ENCODE measurements at places on chromosomes 5 and 9. TPM values are rescaled to one million over a fixed set of nuclear protein-coding genes. Genes with fewer than 3 reads are reported as not detected.

The ARID3C gene
- not detected for total RNA-seq

The ISL1 gene
- total RNA-seq, result 1.2 TPM

The IFNA2 gene
- total RNA-seq, result not detected

The PCDHGA7 gene
- 0.86 TPM for total RNA-seq

The SPRY4 gene
- total RNA-seq, result 41.9 TPM

The FBP2 gene
- total RNA-seq, result not detected

The FOXD4L3 gene
- total RNA-seq, result 0.96 TPM

- no peak overlapping the region for H3K4me3 ChIP-seq
- no peak for DNase-seq
- H3K27ac ChIP-seq, result no peak overlapping the region
- H3K4me1 ChIP-seq, result peaks cover 37% of the 10 kb centered on the region
- H3K36me3 ChIP-seq, result peaks cover 6% of the 10 kb centered on the region
These were observed 157.5 kb downstream of the PIK3R1 start for GRCh38 chr5:68373050-68373449.

GRCh38 chr9:84823421-84824271, 154.1 kb downstream of the NTRK2 start:
- H3K4me1 ChIP-seq, result peaks cover 10% of the 10 kb centered on the region
- H3K4me3 ChIP-seq, result no peak overlapping the region
- H3K36me3 ChIP-seq, result no peaks in the 10 kb centered on the region
- H3K27ac ChIP-seq, result no peak overlapping the region
- H3K27me3 ChIP-seq, result peaks cover 19% of the 10 kb centered on the region

DNA sequence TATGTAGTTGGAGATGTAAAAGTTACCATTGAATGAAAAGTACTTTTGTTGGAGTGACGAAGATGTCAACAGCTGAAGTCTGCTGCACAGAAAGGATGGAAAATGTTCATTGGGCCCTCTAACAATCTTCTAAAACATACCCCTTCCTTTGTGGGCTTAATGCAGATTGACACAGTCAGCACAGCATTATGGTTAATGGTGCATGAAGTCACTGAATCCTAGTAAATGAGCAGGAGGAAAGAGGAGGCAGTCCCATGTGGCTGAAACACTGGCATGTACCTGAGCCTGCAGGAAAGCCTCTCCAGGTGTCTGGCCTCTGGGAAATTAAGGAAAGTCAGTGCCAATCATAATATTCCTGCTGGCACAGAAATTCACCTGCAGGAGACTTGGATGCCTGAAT, 153.8 kb downstream of the ARL15 start:
- no peaks in the 10 kb centered on the region for H3K4me1 ChIP-seq
- no peak overlapping the region for H3K4me3 ChIP-seq
- H3K27me3 ChIP-seq, result no peaks in the 10 kb centered on the region

- H3K4me1 ChIP-seq, result no peaks in the 10 kb centered on the region
- DNase-seq, result no peak
- H3K4me3 ChIP-seq, result no peak overlapping the region
- peaks cover 27% of the 10 kb centered on the region for H3K27me3 ChIP-seq
These were observed 115.4 kb downstream of the HSD17B3 start for GRCh38 chr9:96186591-96187011.

DNA sequence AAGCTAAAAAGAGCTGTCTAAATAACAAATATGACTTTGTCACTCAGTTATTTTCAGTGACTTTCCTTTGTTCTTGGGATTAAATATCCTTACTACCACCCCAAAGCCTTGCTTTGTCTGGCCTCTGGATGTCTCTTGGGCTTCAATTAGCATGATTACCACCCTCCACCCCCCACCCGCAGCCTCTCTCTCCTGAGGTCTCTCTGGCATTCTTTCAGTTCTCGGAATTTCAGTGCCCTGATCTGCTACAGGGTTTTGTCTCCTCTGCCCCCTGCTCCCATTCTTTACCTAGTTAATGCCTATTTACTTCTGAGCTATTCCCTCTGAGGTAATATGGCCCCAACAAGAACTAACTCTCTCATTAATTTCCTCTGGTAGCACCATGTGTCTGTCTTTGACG, 376.4 kb downstream of the DEPDC1B start:
- no peaks in the 10 kb centered on the region for H3K36me3 ChIP-seq
- H3K4me1 ChIP-seq, result no peaks in the 10 kb centered on the region
- H3K27ac ChIP-seq, result no peak overlapping the region
- DNase-seq, result no peak
- peaks cover 47% of the 10 kb centered on the region for H3K27me3 ChIP-seq

GRCh38 chr5:93990504-93991070, 249.2 kb upstream of the POU5F2 start:
- no peaks in the 10 kb centered on the region for H3K27me3 ChIP-seq
- no peak overlapping the region for H3K4me3 ChIP-seq
- H3K36me3 ChIP-seq, result no peaks in the 10 kb centered on the region
- no peak overlapping the region for H3K27ac ChIP-seq
- DNase-seq, result no peak

DNA sequence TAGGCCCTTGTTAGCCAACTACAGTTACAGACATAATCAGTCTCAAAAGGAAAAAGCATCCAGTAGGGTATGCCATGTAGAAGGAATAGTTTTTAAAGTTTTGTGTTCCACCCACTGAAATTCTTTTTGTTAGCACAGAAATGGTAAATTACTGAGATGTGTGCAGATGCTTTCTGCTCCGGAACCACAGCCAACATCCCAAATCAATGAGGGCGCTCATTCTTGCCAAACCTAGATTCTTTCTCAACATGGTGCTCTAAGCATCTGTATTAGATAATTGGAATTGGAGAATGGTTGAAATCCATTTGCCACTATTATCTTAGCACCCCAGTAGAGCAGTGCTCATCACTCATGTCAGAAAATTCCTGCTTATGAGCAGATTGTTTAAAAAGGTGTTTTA, 127.8 kb downstream of the SEC61B start:
- no peaks in the 10 kb centered on the region for H3K36me3 ChIP-seq
- H3K27me3 ChIP-seq, result no peaks in the 10 kb centered on the region
- H3K4me3 ChIP-seq, result no peak overlapping the region
- no peak for DNase-seq
- H3K27ac ChIP-seq, result no peak overlapping the region
- peaks cover 5% of the 10 kb centered on the region for H3K4me1 ChIP-seq

All from MCF 10A (cell line).